Kidney (tissue), 22 donors: ENCODE measurements at places on chromosomes 3 and 15. TPM values are rescaled to one million over a fixed set of nuclear protein-coding genes. Genes with fewer than 3 reads are reported as not detected.

Gene AGTR1
- total RNA-seq, result 5.6 TPM

Gene STRIT1
- not detected for total RNA-seq

DNA sequence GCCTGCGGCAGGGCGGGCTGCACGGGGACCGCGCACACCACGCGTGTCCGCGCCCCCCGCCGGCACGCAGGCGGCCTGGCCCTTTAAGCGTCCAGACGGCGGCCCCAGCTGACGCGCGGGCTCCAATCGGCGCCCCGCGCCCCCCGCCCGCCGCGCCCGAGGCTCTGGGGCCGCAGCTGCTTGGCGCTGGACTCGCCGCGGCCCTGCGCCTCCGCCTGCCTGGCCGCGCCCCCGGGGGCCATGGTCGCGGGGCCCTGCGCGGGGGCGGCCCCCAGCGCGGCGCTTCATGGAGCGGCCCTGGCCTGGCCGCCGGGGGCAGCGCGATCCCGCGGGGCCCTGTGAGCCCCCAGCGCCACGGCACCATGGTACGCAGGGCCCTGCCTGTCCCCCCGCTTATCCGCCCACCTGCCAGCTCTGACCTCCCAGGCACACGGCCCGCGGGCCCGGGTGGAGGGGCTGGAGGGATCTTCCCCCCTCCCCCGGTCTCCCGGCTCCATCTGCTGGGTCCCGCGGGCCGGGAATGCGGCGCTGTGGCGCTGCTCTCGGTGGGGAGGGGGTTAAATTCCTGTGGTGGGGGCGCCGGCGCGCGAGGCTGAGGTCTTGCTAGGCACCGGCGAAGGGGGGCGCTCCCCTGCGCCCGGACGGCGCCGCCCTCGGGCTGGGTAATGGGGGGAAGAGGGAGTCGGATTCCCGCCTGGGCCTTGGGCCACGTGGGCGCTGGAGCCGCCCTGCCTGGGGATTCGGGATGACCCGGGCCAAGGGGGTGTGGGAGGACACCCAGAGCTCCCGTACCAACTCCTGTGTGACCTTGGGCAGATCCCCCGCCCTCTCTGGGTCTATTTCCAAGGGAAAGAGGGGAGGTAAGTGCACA, 1.1 kb downstream of the ZBTB47 start:
- peak; percentile 81 for DNase-seq

DNA sequence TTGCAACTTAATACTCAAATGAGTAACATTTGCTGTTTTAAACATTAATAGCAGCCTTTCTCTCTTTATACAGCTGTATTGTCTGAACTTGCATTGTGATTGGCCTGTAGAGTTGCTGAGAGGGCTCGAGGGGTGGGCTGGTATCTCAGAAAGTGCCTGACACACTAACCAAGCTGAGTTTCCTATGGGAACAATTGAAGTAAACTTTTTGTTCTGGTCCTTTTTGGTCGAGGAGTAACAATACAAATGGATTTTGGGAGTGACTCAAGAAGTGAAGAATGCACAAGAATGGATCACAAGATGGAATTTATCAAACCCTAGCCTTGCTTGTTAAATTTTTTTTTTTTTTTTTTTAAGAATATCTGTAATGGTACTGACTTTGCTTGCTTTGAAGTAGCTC, 40.3 kb downstream of the CTNNB1 start:
- no peak for DNase-seq

DNA sequence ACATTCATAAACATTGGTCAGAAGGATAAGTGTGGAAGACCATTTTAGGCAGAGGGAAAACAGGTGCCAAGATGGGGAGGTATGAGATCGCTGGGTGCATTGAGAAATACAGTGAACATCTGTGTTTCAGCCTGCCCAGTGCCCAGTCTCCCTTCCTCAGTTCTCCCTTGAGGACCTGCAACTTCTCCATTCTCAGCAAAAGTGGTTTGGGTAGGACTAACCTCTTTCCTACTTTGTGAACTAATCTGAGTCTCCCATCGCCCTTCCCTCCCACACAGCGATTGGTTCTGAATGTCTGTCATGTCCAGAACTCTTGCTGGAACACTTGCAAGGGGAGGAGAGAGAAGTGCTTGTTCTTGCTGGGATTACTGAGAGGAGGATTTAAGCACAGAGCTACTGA, 10.9 kb upstream of the CCNL1 start:
- DNase-seq, result no peak

- DNase-seq, result no peak
Observed at GRCh38 chr3:197491923-197492664, 63.7 kb downstream of the BDH1 start.
